ENCODE measurements at places on chromosomes 5 and 9.

GRCh38 chr9:14231196-14231990, 82.5 kb downstream of the NFIB start:
- DNase-seq: no peak

DNA sequence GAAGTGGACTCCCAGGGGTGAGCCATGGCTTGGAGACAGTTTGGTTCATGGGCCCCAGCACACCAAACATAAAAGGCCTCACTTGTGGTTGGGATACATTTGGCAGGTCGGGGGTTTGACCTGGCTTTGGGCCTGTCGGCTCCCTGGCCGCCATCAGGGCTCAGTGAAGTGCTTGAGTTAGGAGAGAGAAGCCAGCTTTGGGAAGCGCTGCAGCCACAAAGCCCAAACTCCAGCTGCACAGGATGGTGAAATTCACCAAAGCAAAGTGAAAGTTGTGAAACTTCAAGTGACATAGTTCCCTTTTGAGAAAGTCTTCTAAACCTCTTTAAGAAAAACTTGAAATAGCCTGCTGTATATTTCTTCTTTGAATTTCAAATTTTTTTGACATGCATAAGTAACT, 27.5 kb downstream of the SLC46A2 start:
- DNase-seq: no peak

GRCh38 chr5:52994266-52994665, 5.1 kb downstream of the ITGA2 start:
- DNase-seq: no peak

- no peak for DNase-seq
Measured at GRCh38 chr5:147432323-147432722, 77.5 kb downstream of the DPYSL3 start.

GRCh38 chr5:61468483-61468865, 136.4 kb downstream of the ZSWIM6 start:
- DNase-seq: no peak

DNA sequence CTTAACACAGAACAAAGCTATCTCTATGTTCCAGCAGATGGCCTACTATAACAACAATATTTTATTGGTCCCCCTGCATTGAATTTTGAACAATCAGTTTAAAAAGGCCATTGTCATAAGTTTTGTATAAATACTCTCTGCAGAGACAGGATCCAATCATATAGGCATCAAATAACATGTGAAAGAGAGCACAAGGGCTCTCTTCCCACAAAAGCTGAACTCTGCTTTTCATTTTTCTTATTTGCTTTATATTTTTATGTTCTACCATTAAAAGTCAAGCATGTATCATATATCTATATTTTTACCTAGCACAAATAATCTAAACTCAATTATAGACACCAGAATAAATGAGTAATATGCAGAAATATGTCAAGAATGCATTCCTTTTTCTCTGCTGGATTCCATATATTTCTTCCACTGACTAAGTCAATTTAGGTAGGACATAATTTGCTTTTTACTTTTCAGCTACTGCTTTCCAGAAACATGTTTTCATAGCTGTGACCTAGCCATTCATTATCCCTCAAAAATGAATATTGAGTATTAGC, 143.6 kb downstream of the CDH9 start:
- no peak for DNase-seq
